ENCODE measurements at places on chromosomes 6 and 20.
A peak's percentile ranks its signal among the peaks of the same experiment; 100 is the strongest.

DNA sequence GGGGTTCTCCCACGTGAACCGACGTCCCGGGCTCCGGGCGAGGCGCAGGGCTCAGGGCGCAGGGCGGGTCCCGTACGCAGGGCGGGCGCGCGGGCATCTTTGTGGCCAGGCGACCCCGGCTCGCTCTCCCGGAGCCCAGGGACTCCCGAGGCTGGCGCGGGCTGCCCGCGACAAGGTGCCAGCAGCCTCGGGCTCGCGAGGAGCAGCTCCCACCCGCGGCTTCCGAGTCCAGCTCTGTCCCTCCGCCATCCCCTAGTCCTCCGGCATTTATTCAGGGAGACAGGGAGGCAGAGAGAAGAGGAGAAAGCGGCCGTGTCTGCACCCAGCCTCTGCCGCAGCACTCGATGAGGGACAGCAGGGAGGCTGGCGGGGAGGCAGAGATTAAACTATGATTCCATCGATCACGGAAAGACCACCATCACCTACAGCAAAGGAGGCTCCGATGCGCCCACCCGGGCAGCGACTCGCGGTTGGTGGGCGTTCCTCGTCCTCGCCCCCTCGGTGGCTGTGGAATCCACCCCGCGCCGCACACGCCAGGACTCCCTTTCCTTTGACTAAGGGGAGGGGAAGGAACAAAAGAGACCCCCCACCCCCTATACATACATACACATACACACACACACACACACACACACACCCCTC is 1.1 kb downstream of the RGS17 start:
- DNase-seq, result no peak

GRCh38 chr6:137951064-137951597 is 84.1 kb downstream of the TNFAIP3 start:
- DNase-seq, result peak; percentile 89

- no peak for DNase-seq
Measured at GRCh38 chr20:38414769-38415450, 20.2 kb downstream of the SNHG17 start.

DNA sequence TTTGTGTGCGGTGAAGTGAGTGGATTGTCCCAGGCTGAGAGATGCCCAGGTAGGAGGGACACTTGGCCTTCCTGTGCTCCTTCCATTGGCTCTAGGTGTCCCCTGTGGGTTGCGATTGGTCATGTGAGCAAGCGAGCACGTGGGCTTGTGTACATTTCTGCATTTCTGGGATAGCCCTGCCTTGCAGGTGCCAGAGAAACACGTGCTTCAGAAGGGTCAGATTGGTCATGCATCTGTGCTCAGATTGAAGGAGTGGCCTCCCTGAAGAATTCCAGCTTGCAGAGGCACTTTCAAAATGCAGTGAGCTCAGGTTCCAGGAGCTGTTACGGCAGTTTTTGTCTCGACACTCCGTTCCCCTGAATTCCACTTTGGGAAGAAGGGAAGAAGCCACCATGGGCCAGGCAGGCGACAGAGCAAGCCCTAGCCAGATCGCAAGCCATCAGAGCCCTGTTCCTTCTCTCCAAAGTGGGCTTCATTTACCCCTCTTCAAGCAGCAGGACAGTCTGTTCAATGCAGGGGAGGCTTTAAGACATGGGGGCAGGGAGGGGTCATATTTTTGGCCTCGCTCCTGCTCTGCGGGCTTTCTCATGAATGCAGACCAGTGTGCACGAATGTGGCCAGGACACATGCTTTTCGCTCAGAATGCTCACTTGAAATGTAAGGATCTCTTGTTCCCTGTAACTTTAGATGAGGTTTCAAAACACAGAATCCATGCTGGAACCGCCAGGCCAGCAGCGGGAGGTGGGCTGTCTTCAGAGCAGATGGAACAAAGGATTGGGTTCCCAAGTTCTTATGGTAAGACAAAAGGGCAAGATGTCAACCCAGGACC is 78.6 kb upstream of the AKAP12 start:
- DNase-seq, result no peak

GRCh38 chr6:157025437-157025836 is 248.3 kb downstream of the ARID1B start:
- no peak for DNase-seq

- no peak for DNase-seq
Measured at GRCh38 chr6:145022199-145022796, 713.0 kb downstream of the EPM2A start.

- DNase-seq, result no peak
Measured at GRCh38 chr20:38193586-38194105, 28.6 kb upstream of the TGM2 start.

DNA sequence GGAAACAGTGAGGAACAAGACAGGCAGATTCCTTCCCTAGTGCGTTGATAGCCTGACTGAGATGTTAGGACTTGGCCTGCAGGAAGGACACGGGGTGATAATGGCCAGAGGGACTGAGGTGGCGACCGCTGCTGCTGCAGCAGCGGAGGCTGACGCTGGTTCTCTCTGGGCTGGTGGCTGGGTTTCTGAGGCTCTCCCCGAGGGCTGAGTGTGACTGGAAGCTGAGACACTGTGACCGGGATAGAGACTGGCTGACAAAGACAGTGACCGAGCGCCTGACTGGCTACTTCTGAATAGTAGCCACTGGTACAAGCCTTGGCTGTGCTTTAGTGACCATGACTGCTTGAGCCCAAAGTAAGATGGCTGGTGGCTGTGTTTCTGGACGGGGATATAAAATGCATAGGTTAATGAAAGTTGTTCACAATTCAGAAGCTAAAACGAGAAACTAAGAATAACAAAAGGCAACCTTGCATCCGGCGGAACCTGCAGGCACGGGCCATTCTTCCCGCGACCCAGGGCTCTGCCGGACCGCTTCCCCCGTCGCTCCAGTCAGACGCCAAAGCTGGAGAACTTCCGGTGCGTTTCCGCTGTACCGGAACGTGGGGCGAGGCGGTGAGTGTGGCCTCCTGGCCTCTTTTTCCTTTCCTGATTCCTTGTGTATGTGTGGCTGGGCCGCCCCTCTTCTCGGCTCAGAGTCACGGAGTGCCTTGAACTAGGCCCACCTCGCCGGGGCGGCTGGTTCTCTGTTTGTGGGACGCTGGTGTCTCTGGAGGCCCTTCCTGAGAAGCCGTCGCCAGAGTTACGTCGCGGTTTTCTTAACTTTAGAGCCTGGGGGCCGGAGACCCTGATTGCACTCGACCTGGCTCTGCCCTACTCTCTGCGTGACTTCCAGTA is at the start of gene AAR2:
TSS of gene AAR2 (plus strand) at position 587 of the 894 bp plus-strand sequence. CDS start 3,391 bp downstream, outside the sequence.
- peak; percentile 66 for DNase-seq

DNA sequence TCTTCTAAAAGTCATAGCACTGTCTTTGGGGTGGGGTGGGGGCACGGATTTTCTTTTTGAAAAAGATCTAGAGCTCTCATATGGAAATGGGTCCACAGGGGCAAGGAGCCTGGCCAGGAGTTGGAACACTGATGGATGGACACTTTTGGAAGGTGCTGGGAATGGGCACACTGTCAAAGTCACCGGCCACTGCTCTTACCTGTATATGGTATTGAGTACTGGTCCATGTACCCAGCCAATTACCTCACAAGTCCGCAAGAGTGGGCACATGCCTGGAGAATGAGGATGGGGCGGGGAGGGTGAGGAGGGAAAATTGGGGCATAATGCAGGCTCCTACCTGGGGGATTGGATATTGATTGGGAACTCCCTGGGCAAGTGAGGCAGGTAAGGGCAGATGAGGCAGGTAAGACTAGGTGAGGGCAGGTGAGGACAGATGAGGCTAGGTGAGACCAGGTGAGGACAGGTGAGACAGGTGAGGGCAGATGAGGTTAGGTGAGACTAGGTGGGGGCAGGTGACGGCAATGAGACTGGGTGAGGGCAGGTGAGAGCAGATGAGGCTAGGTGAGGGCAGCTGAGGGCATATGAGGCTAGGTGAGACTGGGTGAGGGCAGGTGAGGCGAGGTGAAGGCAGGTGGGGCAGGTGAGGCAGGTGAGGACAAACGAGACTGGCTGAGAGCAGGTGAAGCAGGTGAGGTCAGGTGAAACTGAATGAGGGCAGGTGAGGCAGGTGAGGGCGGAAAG is 167.9 kb downstream of the NRN1 start:
- DNase-seq, result no peak

- DNase-seq, result no peak
Measured at GRCh38 chr6:85744433-85744970, 101.8 kb upstream of the SYNCRIP start.

DNA sequence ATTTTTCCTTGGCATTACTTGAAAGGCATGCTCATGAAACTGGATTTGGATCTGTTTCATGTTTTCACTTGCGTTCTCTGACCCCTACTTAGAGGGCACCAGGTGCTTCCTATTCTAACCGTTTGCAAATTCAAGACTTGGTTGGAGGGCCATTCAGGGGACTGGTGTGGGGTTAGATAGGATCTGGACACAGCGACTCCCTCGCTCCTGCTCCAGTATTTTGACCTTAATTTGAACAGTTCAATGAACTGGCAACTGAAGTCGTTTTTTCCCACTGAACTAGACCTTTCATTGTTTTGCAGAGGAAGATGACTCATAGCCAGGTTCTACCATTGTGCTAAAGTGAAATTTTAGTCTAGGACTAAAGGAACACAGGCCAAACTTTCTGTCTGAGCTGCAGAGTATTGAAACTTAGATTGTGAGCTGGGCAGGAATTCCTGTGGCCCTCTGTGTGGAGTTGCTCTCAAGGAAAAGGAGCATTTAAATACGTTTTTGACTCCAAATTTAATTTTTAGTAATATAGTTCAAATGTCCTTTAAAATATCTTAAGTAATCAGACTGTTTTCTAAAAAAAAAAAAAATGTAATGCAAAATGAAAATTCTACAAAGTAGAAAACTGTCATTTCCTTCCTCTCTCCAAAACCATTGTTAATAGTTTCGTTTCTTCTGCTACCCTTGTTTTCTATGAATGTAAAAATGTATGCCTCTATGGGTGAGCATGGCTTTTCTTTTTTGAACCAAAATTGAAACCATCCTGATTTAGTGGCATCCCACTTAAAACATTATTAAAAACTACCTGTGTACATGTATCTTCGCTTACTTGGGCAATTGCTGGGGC is 64.8 kb downstream of the UTRN start:
- DNase-seq, result peak; percentile 62

DNA sequence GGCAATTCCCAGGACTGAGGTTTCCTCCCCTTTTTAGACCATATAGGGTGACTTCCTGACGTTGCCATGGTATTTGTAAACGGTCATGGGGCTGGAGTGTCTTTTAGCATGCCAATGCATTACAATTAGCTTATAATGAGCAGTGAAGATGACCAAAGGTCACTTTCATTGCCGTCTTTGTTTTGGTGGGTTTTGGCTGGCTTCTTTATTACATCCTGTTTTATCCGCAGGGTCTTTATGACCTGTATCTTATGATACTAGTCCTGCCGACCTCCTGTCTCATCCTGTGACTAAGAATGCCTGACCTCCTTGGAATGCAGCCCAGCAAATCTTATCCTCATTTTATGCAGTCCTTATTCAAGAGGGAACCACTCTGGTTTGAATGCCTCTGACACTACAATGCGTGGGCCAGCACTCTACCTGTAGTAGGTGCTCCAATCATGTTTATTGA is 190.1 kb downstream of the KCNQ5 start:
- no peak for DNase-seq

GRCh38 chr6:22343864-22344263 is 47.0 kb upstream of the PRL start:
- no peak for DNase-seq

GRCh38 chr6:157449610-157450009 is 68.6 kb downstream of the ZDHHC14 start:
- DNase-seq, result no peak

GRCh38 chr6:80550748-80551147 is 444.3 kb downstream of the BCKDHB start:
- DNase-seq, result no peak

DNA sequence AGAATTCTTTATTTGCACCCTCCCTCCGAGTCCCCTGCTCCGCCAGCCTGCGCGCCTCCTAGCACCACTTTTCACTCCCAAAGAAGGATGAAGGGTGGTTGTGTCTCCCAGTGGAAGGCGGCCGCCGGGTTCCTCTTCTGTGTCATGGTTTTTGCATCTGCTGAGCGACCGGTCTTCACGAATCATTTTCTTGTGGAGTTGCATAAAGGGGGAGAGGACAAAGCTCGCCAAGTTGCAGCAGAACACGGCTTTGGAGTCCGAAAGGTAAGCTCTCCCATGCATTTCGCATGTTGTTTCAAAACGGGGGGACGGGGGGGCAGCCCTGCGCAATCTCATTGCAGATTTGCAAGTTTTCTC is 357 bp downstream of the PCSK2 start:
- DNase-seq, result no peak

DNA sequence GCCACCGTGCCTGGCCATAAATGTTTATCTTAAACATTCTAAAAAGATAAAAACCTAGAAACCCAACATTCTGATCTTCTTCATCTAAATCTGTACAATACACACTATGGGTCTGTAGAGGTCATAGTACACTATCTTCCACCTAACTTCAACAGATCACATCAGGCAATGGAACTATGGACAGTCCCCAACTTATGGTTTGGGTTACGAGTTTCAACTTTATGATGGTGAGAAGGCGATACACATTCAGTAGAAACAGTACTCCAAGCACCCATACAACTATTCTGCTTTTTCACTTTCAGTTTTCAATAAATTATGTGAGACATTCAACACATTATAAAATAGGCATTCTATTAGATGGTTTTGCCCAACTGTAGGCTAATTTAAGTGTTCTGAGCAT is 23.1 kb downstream of the FKBP5 start:
- no peak for DNase-seq

DNA sequence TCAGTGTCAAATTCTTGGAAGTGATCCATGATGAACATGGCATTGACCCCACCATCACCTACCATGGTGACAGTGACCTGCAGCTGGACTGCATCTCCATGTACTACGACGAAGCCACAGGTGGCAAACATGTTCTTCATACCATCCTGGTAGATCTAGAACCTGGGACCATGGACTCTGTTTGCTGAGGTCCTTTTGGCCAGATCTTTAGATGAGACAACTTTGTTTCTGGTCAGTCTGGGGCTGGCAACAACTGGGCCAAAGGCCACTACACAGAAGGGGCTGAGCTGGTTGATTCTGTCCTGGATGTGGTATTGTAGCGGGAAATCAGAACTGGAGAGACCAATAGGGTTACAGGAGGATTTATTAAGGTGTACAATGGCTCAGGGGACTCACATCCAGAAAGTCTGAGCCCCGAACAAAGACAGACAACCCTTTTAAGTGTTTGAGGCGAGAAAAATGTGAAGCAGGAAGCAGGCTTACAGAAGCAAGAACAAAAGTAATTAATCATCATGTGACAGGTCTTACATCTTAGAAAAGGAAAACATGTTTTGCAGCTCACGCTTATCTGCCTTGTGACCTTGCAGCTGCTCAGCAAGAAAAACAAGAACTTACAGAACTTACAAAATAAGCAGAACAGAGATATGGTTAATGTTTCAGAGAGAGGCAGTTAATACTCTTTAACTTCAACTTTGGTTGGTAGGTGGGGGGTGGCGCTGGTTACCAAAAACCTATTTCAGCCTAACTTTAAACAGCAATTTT is 58.8 kb upstream of the MOCS1 start:
- DNase-seq, result peak; percentile 23

- DNase-seq, result peak; percentile 65
Measured at GRCh38 chr6:31332637-31333602, 24.1 kb downstream of the HLA-B start.

- DNase-seq, result no peak
Measured at GRCh38 chr6:14713966-14714631, 531.8 kb upstream of the JARID2 start.

All from MV-4-11 (cell line).